Activated naive CD8-positive, alpha-beta T cell treated with anti-CD3 and anti-CD28 coated beads for 36 hours (primary cell): ENCODE measurements at places on chromosomes 1 and 21. TPM values are rescaled to one million over a fixed set of nuclear protein-coding genes. Genes with fewer than 3 reads are reported as not detected.

The PCP4L1 gene
- total RNA-seq, result 0.39 TPM

The KRTAP12-4 gene
- not detected for total RNA-seq

DNA sequence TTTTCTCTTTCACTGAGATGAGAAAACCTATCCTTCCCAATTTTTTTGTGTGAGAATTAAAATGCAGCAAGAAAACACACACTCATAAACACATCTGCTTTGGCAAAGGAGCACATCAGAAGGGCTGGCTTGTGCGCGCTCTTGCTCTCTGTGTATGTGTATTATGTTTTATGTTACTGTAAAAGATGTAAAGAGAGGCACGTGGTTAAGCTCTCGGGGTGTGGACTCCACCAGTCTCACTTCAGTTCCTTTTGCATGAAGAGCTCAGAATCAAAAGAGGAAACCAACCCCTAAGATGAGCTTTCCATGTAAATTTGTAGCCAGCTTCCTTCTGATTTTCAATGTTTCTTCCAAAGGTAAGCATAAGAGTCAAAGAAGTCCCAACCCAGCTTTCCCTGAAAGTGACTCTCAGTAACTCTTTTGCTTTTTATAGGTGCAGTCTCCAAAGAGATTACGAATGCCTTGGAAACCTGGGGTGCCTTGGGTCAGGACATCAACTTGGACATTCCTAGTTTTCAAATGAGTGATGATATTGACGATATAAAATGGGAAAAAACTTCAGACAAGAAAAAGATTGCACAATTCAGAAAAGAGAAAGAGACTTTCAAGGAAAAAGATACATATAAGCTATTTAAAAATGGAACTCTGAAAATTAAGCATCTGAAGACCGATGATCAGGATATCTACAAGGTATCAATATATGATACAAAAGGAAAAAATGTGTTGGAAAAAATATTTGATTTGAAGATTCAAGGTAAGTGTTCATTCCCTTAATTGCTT, at the start of gene CD2:
CD2 (plus strand) TSS at position 233 of the 780 bp plus-strand sequence; CDS start at position 296, 63 bp downstream.
- peaks cover 62% of the 10 kb centered on the region for H3K36me3 ChIP-seq
- H3K27me3 ChIP-seq, result no peaks in the 10 kb centered on the region
- peak within 1 kb of the TSS; percentile 98 for H3K27ac ChIP-seq
- DNase-seq, result no peak
- H3K4me1 ChIP-seq, result peaks cover 23% of the 10 kb centered on the region

GRCh38 chr1:246930830-246931548, 759 bp downstream of the AHCTF1 start:
- peaks cover 3% of the 10 kb centered on the region for H3K27me3 ChIP-seq
- peaks cover 22% of the 10 kb centered on the region for H3K4me1 ChIP-seq
- H3K27ac ChIP-seq, result peak overlapping the region; percentile 86
- H3K4me3 ChIP-seq, result peak overlapping the region; percentile 91
- peak; percentile 61 for DNase-seq
- peaks cover 47% of the 10 kb centered on the region for H3K36me3 ChIP-seq

- H3K4me3 ChIP-seq, result no peak overlapping the region
- no peak overlapping the region for H3K27ac ChIP-seq
- DNase-seq, result no peak
- H3K36me3 ChIP-seq, result no peaks in the 10 kb centered on the region
- no peaks in the 10 kb centered on the region for H3K4me1 ChIP-seq
Measured at GRCh38 chr1:181469829-181470228, 13.5 kb upstream of the CACNA1E start.

DNA sequence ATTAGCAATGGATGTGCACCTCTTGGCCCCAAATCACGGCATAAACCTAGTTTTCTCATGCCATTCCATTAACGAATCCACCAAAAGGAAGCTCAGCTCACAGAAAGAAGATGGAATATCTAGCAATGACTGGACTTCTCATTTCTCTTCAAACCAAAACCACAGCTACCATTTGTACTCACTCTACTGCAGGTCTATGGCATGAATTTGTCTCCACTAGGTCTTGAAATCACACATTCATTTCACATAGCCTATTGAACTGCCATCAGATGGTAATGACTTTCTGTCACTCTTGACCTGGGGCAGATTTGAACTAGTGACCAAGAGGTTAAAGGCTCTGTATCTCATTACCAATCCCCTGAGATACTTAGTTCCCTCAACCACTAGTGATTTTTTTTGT, 382.7 kb downstream of the DPYD start:
- no peak overlapping the region for H3K4me3 ChIP-seq
- H3K27me3 ChIP-seq, result no peaks in the 10 kb centered on the region
- H3K36me3 ChIP-seq, result peaks cover 34% of the 10 kb centered on the region
- no peak for DNase-seq

GRCh38 chr1:226223786-226224244, 351 bp downstream of the MIXL1 start:
- peaks cover 11% of the 10 kb centered on the region for H3K4me1 ChIP-seq
- peaks cover 4% of the 10 kb centered on the region for H3K36me3 ChIP-seq
- DNase-seq, result peak; percentile 39
- peaks cover 38% of the 10 kb centered on the region for H3K27me3 ChIP-seq
- H3K27ac ChIP-seq, result no peak overlapping the region

GRCh38 chr1:92324784-92325183, 25.9 kb downstream of the RPAP2 start:
- H3K27me3 ChIP-seq, result no peaks in the 10 kb centered on the region
- H3K4me3 ChIP-seq, result no peak overlapping the region
- peaks cover 77% of the 10 kb centered on the region for H3K36me3 ChIP-seq

DNA sequence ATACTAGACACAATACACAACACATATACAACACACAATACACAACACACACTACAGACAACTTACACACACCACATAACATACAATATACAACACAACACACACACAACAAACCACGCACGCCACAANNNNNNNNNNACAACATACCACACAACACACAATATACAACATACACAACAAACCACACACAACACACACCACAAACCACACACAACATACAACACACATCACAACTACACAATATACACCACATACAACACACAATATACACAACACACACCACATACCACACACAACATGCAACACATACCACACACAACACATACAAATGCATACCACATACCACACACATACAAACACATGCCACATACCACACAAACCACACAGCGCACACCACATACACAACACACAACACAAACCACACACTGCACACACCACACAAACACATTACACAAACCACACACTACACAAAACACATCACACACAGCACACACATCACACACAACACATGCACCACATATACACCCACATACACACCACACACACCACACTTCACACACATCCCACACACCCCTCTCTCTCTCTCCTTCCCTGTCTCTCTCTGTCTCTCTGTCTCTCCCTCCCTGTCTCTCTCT, 108.3 kb downstream of the ETS2 start:
- H3K27ac ChIP-seq, result no peak overlapping the region
- no peaks in the 10 kb centered on the region for H3K36me3 ChIP-seq
- no peak overlapping the region for H3K4me3 ChIP-seq
- no peaks in the 10 kb centered on the region for H3K4me1 ChIP-seq
- H3K27me3 ChIP-seq, result peaks cover 15% of the 10 kb centered on the region
- DNase-seq, result no peak
